ENCODE measurements at places on chromosomes 4 and X.

- no peak for DNase-seq
These were observed 855.0 kb upstream of the GRID2 start for GRCh38 chr4:91448668-91449330.

DNA sequence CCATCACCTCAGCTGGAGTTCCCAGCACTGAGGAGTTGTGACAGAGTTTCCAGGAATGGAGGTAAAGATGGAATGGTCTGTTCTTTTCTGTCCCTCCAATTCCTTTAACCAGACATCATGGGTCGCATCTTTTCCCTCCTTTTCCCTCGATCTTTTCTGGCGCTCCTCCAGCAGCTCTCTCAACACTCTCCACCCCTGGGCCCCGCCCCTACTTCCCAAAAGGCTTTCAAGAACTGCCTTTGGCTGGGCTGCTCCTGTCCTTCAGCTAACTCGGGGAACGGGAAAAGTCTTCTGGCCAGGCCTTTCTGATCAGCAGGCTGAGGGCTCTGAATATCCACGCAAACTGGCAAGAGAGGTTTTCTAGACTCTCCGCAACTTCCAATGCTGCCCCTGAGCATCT is 34.0 kb downstream of the UTP14A start:
- DNase-seq: no peak

DNA sequence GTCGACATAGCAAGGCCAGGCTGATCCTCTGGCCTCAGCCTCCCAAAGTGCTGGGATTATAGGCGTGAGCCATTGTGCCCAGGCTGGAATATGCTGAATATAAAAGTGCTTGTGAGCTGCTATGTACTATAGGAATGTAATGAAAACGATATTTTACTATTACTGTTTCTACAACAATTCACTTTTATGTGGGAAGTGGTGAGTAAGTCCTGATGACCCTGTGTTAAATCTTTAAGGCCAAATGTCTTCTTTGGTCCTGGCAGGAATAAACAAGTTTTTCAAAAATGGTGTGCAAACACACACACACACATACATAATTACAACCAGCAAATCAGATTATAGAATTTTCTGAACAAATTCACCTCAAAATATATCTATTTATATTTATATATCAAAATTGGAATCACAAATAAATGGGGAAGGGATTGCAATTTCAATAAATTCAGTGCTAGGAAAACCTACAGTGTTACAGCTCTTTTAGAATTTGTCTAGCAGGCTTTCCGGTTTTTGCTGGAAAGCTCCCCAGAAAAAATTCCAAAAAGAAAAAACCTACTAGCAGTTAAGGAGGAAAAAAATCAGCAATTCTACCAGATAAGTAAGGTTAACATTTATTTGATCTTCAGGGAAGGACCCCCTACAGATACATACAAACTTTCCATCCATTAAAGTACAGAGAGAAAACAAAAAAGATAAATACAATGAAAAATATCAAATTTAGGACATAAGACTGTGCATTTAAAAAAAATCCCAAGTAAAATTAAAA is 17.9 kb downstream of the SMIM14 start:
- no peak for DNase-seq

GRCh38 chrX:640641-641040 is 10.1 kb downstream of the SHOX start:
- no peak for DNase-seq

DNA sequence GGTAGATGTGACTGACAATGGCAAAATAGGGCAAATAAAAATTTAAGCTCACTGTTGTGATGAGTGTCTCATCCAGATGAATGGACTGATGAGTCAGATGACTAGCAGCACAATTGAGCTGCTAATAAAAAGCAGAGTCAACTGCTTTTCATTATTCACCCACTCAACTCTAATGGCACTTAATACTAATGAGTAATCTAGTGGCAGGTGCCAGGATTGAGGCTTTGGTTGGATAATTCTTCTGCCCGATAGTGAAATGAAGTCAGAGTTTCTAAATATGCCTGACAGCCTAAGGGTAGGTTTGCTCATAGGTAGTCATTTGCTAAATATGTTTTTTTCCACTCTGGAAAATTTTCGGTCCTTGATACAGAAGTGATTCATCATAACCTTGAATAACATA is 10.4 kb downstream of the OGT start:
- no peak for DNase-seq

GRCh38 chrX:120999413-120999812 is 13.9 kb upstream of the CT47A1 start:
- DNase-seq: no peak

GRCh38 chr4:18389115-18389514 is 367.6 kb upstream of the LCORL start:
- no peak for DNase-seq

DNA sequence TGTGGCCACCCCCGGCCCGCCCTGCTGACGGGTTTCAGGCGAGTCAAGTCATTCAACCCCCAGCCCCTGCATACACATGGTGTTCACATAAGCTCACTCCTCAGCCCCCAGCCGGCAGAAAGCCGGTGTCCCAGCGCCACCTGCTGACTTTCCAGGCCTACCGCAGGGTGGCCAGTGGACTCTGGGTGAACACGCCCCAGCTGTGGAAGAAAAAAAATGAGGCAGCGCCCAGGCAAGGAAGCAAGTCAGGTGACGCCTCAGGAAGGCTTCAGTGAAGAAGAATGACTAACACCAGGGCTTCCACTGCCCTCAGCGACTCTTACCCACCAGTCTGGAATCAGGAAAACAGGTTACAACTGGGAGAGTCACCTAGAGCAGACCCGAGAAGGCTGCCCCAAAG is 15.8 kb downstream of the BCAP31 start:
- DNase-seq: peak; percentile 64

GRCh38 chr4:573122-573892 is 2.8 kb downstream of the TMEM271 start:
- no peak for DNase-seq

- no peak for DNase-seq
These were observed 62.1 kb downstream of the FUNDC1 start for GRCh38 chrX:44480591-44480990.

GRCh38 chr4:125992891-125993290 is 678.1 kb downstream of the FAT4 start:
- no peak for DNase-seq

DNA sequence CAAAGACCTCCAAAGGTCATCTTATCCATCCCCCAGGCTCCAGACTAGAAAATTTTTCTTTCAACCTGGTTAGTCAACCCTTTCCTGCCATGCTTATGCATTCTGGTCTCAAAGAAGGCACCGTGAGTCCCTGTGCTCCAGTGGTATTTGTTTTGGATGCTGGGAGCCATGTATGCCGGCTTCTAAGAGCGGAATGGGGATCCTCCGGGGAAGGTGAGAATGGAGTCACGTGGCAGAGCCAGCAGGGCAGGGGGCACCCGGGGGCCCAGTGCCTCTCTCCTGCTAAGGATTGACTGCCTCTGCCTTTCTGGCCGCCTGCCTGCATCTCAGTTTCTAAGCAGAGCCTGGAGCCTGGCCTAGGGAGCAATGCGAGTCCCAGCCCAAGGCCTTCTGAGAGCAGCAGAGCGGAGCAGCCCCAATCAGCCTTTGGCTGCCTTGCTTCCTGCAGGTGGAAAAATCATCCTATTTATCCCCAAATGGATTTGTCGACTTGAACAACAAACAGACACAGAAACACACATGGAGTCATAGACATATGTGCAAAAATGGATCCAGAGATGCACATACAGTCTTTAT is 141.0 kb downstream of the PJA1 start:
- no peak for DNase-seq

DNA sequence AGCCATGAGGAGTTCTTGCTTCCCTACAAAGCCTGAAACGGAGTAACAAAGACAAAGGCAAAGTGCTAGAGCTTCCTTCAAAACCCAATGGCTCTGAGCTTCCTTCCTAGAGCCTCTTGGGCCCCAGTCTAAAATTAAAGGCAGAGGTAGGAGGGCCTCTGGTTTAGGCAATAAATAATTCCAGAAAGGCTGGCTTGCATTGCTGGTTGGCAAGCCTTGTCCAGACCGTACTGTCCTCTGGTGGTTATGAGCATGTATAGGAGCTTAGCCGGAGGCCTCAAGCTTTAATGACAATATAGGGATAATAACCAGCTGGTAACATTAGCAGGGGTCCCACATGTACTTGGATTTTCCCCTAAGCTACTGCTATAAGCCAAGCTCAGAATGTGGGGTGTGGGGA is 237.3 kb downstream of the AR start:
- DNase-seq: no peak

DNA sequence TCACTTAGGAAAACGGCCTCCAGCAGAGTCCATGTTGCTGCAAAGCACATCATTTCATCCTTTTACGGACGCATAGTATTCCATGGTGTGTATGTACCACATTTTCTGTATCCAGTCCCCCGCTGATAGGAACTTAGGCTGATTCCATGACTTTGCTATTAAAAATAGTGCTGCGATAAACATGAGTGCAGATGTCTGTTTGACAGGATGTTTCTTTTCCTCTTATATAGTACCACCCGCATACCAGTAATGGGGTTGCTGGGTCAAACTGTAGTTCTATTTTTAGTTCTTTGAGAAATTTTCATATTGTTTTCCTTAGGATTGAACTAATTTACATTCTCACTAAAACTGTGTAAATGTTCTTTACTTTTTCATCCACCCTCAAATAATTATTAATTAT is 50.5 kb downstream of the VEGFC start:
- DNase-seq: no peak

DNA sequence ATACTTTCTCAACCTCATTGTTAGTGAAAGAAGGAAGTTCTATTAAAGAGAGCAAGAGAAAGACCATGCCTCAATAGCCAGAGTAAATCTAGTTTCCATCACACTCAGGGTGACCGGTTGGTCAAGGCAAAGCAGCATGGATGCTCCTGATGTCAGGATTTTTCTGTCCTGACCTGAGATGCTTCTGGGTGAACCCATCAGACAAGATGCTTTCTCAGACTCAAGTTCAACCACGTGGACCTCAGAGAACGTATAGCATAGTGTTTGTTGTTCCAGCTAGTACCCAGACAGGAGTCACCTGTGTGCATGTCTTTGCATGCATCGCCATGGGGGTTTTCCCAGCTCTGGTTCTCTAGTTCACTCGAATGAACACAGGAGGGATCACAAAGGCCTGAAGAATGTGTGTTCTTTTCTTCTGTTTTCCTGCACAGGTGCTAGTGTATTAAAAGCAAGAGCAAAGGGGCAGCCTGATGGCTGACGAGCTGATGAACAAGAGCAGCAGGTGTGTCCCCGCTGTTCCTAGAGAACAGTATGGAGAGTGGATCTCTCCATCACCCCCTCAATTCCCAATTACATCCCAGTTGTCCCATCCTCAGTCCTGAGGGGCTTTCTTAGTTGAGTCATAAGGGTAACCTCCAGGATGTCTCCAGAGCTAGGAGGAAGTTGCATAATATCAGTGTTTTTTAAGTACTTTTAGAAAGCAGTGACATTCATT is 110.5 kb upstream of the ENPP6 start:
- DNase-seq: no peak

DNA sequence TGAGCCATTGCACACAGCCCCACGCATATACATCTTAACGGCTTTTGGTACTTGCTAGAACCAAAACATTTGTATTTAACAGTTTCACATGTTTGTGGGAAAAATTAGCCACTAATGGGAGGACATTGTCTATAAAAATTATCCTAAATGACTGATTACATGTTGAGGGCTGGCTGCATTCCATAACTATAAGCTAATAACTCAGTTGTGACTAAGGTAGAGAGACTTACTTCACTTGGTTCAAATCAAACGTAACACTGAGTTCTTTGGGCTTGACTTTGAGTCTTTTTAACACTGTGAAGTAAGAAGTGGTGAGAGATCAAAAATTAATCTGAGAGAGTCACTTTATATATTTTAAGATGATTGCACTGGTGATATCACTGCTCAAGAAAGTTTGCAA is 47.9 kb upstream of the PGRMC2 start:
- DNase-seq: no peak

DNA sequence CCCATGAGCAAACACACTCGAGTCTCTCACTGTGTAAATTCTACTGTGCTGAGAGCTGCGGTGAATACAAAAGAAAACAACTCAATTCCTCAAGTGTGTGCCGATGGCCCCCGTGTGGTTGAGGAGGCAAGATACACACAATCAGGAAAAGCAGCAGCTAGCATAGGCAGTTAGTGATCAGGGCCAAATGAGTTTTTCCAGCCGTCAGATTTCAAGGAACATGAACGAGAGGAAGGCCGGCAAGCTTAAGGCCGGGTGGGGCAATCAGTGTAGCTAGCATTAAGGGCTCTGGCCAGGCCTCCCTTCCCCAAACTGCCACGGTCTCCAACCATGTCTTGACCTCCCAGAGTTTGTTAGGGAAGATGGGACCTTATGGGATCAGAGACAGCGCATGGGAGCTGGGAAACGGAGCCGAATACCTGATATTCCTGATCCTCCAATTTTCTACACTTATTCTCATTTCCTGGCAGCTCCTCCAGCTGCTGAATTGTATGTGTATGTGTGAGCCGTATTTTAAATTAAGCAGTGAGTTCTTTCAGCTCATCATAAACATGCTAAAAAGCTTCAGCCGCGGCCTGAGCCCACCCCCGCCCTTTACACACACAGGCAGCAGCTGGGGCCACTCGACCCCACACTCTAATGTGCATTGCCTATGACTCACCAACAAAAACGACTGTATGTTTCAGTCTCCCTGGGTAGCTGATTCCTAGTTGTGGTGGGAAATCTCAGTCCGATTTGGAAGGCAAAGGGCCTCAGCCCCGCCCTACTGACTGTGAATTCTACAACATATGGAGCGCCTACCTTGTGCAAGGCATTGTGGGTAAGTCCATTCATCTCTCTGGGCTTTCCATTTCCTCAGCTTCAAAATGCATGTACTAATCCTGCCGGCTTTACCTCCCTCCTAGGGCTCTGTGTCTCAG is 59.9 kb downstream of the RTL9 start:
- DNase-seq: peak; percentile 18

DNA sequence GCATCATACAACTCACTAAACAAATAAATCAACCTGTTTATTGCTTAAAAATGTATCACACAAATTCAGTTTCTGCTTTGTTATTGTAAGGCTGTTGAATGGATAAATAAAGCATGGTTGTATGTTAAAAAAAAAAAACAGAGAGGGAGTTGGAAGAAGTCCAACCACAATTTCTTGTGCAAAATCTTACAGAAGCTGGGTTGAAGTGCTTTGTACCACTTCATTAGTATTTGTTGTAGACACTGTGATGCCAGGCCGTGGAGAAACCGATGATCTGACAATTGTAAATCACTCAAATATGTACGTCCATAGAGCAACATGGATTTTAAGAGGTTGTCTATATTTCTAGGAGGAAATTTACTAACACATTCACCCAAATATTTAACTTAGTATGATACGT is 132.6 kb upstream of the MXRA5 start:
- DNase-seq: no peak

DNA sequence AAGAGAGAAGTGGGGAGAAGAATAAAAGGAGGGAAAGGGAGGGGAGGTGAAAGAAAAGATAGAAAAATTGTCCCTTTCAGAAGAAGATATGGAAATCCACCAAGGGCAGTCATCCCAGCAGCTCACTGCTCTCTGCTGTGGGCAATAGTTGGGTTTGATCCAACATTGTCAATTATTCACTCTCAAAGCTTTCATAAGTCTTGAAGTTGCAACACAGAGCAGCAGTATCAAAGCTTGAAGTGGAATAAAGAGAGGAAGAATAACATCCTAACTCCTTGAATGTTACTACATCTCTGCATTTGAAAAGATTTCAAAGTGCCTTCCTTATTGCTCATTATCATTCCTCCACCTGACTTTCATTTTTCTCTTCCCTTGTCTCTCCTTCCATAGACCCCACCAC is 62.3 kb upstream of the HHIP start:
- no peak for DNase-seq

Measured in midbrain (tissue), 1 donor.